ENCODE measurements at places on chromosomes 6 and 20. TPM values are rescaled to one million over a fixed set of nuclear protein-coding genes. Genes with fewer than 3 reads are reported as not detected.

GPANK1 gene
- 54.0 TPM for polyA plus RNA-seq

DNA sequence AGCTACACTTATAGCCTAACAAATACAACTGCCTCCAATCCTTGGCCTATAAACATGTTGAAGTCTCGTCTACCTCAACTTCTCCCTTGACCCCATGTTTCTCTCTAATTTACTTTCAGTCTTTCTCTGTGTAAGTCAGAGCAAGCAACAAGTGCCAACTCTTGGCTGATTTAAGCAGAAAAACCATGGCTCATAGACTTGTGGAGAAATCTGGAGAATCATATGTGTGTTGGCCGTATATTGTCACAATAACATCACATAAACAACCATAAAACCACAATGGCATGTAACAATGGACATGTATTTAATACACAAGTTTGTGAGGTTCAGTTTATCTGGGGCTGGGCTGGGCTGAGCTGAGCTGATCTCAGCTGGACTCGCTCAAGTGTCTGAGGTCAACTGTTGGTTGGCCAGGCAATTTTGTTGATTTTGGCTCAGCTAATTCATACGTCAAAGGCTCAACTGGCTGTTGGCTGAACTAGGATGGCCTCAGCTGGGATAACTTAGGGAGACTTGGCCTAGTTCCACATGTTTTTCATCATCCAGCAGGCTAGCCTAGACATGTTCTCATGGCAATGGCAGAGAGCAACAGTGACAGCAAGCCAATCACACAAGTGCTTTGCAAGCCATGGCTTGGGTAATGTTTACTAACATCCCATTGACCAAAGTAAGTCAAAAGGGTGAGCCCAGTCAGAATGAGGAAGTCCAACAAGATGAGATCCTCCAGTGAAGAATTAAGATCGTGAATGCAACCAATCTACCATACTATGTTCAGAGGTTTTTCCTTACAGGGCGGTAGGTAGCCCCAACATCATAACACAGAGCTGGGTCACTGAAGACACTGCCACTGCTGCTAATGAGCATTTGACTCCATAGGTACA lies 12.9 kb upstream of the TBC1D22B start:
- no peak overlapping the region for H3K27ac ChIP-seq
- H3K4me3 ChIP-seq: no peak overlapping the region
- DNase-seq: no peak
- no peaks in the 10 kb centered on the region for H3K4me1 ChIP-seq
- H3K36me3 ChIP-seq: no peaks in the 10 kb centered on the region

GRCh38 chr20:51077686-51078060 lies 54.8 kb upstream of the KCNG1 start:
- no peaks in the 10 kb centered on the region for H3K27me3 ChIP-seq
- H3K36me3 ChIP-seq: no peaks in the 10 kb centered on the region
- no peak overlapping the region for H3K4me3 ChIP-seq
- H3K4me1 ChIP-seq: peaks cover 13% of the 10 kb centered on the region
- no peak overlapping the region for H3K27ac ChIP-seq
- no peak for DNase-seq

DNA sequence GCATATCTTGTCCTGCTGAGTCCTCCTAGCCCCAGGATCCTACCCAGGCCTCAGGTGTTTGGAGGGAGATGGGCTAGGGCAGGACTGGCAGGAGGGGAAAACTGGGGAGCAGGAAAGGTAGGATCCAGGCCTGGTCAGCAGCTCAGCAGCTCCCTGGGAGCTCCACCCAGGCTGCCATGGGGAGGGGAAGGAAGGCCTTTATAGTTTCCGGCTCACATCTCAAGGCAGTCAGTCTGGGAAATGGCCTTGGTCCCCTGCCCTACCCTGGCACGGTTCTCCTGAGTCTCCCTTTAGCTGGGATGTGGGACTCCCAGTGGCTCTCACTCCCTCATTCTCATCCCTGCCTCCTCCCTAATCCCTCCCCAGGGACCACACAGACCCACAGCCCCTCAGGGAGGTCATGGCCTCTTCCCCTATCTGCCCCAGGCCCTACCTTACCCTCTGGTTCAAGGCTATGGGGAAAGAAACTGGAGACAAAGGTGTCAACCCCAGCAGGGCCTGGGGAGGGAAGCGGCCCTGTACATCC lies 1.6 kb downstream of the SLC44A4 start:
- peaks cover 4% of the 10 kb centered on the region for H3K4me1 ChIP-seq
- H3K27me3 ChIP-seq: no peaks in the 10 kb centered on the region
- H3K36me3 ChIP-seq: peaks cover 8% of the 10 kb centered on the region

MAS1 gene
- polyA plus RNA-seq: not detected

DNA sequence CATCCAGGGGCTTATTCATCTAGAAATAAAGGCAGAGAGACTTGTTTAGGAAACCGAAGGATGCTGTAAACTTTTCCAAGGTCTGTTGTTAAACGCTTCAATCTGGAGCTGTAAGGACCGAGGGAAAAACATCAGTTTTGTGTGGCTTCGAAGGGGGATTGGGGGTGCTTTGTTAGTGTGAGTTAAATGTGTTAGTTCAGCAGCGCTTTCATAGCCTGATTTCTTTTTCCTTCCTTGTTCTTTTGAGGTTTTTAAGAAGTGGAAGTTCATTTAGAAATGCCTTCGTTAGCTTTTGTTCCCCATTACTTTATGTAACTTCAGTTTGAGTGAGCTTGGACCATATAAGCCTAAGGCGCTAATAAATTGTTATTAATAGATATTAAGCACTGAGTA lies 1.5 kb downstream of the ANKS1A start:
- H3K27ac ChIP-seq: no peak overlapping the region
- no peaks in the 10 kb centered on the region for H3K27me3 ChIP-seq
- peaks cover 9% of the 10 kb centered on the region for H3K4me1 ChIP-seq
- no peaks in the 10 kb centered on the region for H3K36me3 ChIP-seq

ADGRF1 gene
- not detected for polyA plus RNA-seq

- no peaks in the 10 kb centered on the region for H3K4me1 ChIP-seq
- H3K4me3 ChIP-seq: no peak overlapping the region
- no peaks in the 10 kb centered on the region for H3K36me3 ChIP-seq
Observed at GRCh38 chr20:59912609-59913008, 20.8 kb downstream of the SYCP2 start.

ZSCAN31 gene
- 2.8 TPM for polyA plus RNA-seq

GTSF1L gene
- not detected for polyA plus RNA-seq

FLRT3 gene
- 0.26 TPM for polyA plus RNA-seq

Measured in GM23338 (cell line).